NCI-H69 (cell line): ENCODE measurements at places on chromosomes 1 and 21.

DNA sequence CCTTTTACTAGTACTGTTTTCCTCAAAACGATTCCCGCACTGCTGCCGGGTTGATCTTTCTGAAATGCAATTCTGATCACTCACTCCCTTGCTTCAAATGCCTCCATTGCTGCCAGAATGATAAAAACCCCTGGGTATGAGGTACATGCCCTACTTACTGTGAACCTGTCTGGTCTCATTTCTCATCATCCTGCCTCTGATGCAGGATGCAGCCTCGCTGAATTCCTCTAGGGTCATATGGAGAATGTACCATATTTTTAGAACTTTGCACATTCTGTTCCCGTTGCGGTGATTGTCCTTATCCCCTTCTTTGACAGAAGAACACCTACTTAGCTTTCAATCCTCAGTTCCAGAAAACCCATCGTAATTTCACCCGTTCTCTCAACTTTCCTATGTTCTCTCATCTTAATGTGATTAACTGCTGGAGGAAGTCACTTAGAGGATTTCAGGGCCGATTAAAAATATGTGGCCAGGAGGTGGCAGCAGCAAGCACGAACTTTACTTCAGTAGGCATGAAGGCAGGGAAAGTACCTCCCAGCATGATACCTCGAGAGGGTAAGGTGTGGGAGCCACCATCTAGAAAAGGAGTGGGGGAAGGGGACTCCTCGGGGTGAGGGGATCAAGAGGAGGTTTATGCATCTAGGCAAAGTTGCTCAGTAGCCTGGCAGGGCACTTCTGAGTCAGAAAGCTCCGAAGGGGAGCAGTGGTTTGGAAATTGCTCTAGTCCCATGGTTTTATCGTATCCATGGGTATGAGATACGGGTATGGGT is 361.5 kb upstream of the ZP4 start:
- peak; percentile 73 for DNase-seq

DNA sequence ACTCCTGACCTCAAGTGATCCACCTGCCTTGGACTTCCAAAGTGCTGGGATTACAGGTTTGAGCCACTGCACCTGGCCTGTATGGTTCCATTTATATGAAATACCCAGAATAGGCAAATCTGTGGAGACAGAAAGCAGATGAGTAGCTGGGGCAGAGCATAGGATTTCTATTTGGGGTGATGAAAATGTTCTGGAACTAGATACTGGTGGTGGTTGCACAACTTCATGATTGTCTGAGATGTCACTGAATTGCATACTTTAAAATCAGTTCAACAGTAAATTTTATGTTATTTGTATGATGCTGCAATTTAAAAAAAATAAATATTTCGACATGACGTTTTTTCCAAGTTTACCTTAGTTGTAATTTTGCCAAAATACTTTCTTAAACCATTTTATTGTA is 23.9 kb downstream of the ITSN1 start:
- no peak for DNase-seq

GRCh38 chr1:150562446-150563339 is 13.5 kb downstream of the ADAMTSL4 start:
- DNase-seq, result peak; percentile 50

DNA sequence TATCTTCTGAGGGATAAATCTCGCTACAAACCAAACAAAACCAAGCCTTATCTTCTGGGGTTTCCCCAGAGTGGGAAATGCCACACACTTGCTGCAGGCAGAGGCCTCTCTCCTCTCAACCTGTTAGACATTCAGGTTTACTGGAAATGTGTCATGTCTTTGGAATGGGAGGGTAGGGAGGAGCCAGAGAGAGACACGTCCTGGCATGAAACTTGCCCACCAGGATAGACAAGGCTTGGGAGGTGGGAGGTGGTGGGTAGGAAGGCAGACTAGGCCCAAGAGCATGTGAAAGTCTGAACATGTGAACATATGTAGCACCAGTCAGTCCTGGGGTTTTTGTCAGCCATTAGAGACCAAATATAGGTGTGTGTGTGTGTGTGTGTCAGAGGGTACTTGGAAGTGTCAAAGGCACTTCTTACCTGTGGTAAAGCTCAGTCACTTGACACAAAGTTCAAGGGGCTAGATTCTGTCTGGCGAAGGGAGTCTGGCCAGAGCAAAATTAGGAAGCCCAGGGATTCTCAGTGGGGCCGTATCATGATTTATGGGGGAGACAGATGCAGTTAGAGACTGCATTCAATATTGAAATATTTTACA is 32.4 kb upstream of the PIGC start:
- no peak for DNase-seq

DNA sequence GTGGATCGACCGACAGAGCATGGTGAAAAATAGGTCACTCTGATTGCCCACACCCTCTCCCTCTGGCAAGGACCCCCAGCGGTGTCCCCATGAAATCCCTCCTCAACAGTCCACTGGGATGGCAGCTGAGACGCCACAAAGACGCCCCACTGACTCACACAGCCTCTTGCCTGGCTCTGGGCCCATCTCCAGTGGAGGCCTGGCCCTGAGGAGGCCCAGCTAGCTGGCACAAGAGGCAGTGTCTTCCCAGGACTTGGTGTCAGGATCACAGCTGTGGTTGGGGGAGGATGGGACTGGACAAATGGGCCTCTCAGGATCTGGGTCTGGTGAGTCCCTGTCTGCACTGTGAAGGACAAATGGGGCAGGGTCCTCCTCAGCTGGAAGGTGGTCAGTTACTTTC is 4.6 kb downstream of the ALX3 start:
- no peak for DNase-seq

- peak; percentile 72 for DNase-seq
Measured at GRCh38 chr1:23591460-23592208, 32.3 kb upstream of the ID3 start.

DNA sequence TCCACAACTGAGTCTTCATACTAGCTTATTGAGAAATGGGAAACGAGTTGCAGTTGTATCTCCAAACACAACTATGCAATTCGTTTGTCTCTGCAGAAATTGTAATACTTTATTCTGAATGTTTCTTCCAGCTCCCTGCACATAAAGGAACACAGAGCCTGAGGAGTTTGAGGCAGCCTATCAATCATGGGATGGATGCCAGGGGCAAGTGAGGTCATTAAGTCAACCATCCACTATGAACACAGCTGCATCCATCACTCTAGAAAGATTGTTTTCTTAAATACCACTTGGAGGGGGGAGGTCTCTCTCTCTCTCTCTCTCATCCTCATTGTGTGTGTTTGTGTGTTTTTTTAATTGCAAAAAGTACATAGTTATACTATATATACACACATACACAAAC is 2.9 kb upstream of the PSMB2 start:
- no peak for DNase-seq

GRCh38 chr21:42243026-42243425 is 24.1 kb downstream of the ABCG1 start:
- DNase-seq, result no peak
